Transverse colon (tissue), 4 donors: ENCODE measurements at places on chromosomes 12 and 14.

GRCh38 chr12:7972734-7973456 lies 36.9 kb upstream of the SLC2A3 start:
- peaks cover 17% of the 10 kb centered on the region for H3K27me3 ChIP-seq
- H3K36me3 ChIP-seq: no peaks in the 10 kb centered on the region
- peaks cover 7% of the 10 kb centered on the region for H3K4me1 ChIP-seq
- DNase-seq: no peak
- H3K27ac ChIP-seq: no peak overlapping the region

- peaks cover 56% of the 10 kb centered on the region for H3K4me1 ChIP-seq
- no peak for DNase-seq
- peak overlapping the region; percentile 83 for H3K27ac ChIP-seq
- H3K27me3 ChIP-seq: no peaks in the 10 kb centered on the region
Observed at GRCh38 chr14:91155626-91156089, 41.8 kb downstream of the DGLUCY start.

DNA sequence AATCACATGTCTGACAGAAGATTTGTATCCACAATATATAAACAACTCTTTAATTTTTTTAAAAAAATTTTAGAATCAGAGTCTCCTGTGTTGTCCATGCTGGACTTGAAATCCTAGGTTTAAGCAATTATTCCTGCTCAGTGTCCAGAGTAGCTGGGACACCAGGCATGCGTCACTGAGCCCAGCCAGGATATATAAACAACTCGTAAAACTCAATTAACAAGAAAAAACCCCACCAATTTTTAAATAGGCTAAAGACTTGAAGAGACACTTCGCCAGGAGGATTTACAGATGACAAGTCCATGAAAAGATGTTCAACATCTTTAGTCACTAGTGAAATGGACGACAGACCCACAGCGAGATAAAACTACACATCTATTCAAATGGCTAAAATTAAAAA lies 2.0 kb upstream of the SCN8A start:
- no peak for DNase-seq
- H3K27ac ChIP-seq: no peak overlapping the region
- peaks cover 74% of the 10 kb centered on the region for H3K27me3 ChIP-seq
- H3K4me1 ChIP-seq: peaks cover 13% of the 10 kb centered on the region

- no peaks in the 10 kb centered on the region for H3K27me3 ChIP-seq
- peak; percentile 93 for DNase-seq
- peak within 1 kb of the TSS; percentile 93 for H3K4me3 ChIP-seq
- peaks cover 5% of the 10 kb centered on the region for H3K4me1 ChIP-seq
- H3K27ac ChIP-seq: peak within 1 kb of the TSS; percentile 97
Observed at GRCh38 chr12:50763639-50764285, at the start of gene ATF1. ATF1 (plus strand) TSS chr12:50764101; CDS start chr12:50780146, 16,045 bp downstream.

DNA sequence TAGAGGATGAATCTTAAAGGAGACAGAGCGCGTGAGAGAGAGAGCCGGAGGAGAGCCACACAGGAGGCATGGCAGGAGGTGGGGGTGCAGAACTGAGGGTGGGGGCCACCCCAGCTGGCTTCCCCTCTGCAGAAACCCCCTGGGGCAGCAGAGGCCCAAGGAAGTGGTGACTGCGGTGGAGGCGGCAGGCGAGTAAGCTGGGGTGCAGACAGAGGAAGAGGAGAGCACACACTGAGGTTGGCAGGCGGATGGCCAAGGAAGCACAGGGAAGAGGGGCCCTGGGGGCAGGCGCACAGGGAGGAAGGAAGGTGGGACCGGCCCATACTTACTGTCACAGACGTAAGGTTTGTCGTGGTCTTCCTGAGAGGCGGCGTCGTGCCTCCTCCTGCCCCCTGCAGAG lies 179.8 kb downstream of the DPF3 start:
- no peak overlapping the region for H3K4me3 ChIP-seq
- peak; percentile 24 for DNase-seq

DNA sequence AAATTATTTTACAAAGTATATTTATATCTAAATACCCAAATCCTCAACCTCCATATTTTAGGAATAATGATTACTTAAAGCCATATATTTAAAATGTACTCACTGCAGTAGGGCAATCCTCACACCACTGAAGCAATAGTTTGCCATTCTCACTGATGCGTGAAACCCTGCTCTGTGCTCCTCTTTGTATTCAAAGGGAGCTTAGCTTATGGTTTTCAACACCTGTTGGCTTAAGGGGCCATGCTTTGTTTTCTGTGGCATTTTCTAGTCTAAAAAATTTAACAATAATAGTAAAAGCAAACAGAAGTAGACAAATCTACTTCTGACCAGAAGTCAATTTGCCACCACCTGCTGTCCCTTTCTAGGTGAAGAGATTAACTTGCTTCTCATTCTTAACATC lies 294.6 kb downstream of the FLRT2 start:
- no peaks in the 10 kb centered on the region for H3K4me1 ChIP-seq
- H3K27ac ChIP-seq: no peak overlapping the region
- no peak for DNase-seq
- H3K4me3 ChIP-seq: no peak overlapping the region
- no peaks in the 10 kb centered on the region for H3K27me3 ChIP-seq
- no peaks in the 10 kb centered on the region for H3K36me3 ChIP-seq

GRCh38 chr12:104350211-104351056 lies 46.9 kb downstream of the EID3 start:
- no peaks in the 10 kb centered on the region for H3K4me1 ChIP-seq
- no peak overlapping the region for H3K27ac ChIP-seq
- no peaks in the 10 kb centered on the region for H3K27me3 ChIP-seq
- H3K36me3 ChIP-seq: peaks cover 29% of the 10 kb centered on the region
- DNase-seq: no peak

DNA sequence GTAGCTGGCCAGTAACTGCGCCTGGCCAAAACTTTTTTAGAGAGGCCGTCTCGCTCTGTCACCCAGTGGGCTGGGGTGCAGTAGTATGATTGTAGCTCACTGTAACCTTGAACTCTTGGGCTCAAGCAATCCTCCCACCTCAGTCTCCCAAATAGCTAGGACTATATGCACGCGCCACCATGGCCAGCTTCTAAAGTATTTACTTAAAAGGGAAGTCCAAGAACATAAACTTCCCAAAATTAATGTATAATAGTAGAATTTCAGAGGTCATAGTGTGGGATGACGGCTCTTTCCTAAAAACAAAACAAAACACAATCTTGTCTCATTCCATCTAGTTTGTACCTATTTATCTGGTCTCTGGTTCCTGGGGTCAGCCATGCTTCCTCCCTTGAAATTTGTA lies 42.2 kb upstream of the FOS start:
- peaks cover 3% of the 10 kb centered on the region for H3K4me1 ChIP-seq
- H3K36me3 ChIP-seq: no peaks in the 10 kb centered on the region
- no peak overlapping the region for H3K4me3 ChIP-seq
- DNase-seq: no peak
- peak overlapping the region; percentile 63 for H3K27ac ChIP-seq

DNA sequence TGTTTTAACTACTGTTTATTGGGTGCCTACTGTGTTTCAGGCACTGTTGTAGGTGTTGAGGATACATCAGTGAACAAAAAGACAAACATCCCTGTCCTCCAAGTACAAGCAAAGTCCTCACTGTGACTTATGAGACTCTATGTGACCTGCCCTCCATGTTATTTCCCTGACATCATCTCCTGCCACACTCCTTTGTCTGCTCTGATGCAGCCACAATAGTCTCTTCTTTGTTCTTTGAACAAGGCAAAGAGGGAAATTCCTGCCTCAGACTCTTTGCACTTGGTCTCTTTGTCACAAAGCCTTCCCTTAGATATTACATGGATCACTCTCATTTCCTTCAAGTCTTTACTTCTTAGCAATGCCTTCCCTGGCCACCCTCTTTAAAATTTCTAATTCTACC lies 240.1 kb upstream of the SRRM4 start:
- no peaks in the 10 kb centered on the region for H3K36me3 ChIP-seq
- DNase-seq: no peak
- H3K4me1 ChIP-seq: no peaks in the 10 kb centered on the region
- H3K27ac ChIP-seq: no peak overlapping the region

GRCh38 chr12:1911598-1912575 lies 6.6 kb downstream of the CACNA2D4 start:
- H3K4me3 ChIP-seq: no peak overlapping the region
- no peaks in the 10 kb centered on the region for H3K36me3 ChIP-seq
- H3K4me1 ChIP-seq: no peaks in the 10 kb centered on the region
- peaks cover 3% of the 10 kb centered on the region for H3K27me3 ChIP-seq

DNA sequence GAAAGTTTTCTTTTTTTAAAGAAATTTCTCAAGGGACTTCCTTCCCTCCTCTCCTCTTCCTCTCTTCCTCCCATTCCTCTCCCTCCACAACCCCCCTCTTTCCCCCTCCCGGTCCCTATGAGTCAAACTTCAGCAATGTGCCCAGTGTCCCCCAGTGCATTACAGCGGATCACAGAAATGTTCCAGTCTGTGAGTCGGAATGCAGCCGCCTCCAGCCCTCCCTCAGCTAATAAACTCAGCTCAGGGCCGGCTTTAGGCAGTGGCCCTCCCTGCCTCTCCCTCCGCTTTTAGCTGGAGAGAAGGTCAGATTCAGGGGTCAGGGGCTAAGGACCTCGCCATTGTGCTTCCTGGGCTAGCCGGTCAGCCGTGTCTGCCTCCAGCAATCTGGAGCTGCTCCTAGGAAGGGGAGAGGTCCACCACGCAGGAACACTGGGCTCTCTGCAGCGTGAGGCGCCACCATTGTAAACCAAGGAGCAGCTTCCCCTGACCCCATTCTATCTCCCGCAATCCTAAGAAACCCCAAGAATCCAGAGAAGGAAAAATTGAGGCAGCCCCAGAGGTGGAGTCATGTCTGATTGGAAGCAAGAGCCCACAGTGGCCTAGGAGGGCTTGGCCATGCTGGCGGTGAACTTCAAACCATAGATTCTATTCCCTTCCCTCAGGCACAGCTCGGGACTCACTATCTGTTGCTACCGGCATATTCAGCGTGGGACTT lies 1.1 kb upstream of the HDAC7 start:
- no peaks in the 10 kb centered on the region for H3K27me3 ChIP-seq
- H3K4me3 ChIP-seq: peak overlapping the region; percentile 59
- H3K4me1 ChIP-seq: peaks cover 80% of the 10 kb centered on the region
- peak overlapping the region; percentile 95 for H3K27ac ChIP-seq

DNA sequence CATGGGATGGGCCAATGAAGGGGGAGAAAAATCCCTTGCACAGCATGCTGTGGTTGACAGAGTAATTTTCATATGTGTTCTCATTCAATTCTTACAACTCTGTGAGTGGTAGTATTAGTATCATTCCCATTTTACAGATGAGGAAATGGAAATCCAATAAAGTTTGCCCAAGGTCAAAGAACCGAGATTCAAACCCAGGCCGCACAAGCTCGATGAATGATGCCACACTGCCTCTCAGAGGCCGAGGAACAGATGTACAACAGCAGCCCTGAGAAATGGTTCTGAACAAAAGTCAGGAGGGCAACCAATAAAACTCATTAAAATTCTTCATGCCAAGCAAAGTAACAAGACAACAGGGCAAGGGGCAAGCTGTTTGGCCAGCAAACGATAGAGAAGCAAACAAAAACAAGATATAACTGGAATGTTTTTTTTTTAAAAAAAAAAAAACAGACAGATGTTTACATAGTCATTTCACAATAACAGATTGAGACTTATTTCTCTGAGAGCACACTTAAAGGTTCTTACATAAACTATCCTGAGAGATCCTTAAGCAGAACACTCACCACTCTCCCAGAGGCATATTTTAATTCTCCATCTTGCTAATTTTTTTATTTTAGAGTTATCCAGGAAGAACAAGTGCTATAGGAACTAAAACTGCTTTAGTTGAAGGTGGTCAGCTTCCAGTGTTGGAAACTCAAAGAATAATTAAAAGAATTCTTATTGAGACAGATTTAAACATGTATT lies 85.8 kb downstream of the EXOC5 start:
- no peak for DNase-seq
- H3K36me3 ChIP-seq: no peaks in the 10 kb centered on the region
- peaks cover 5% of the 10 kb centered on the region for H3K27me3 ChIP-seq
- H3K4me1 ChIP-seq: no peaks in the 10 kb centered on the region
- H3K27ac ChIP-seq: no peak overlapping the region
- H3K4me3 ChIP-seq: no peak overlapping the region

DNA sequence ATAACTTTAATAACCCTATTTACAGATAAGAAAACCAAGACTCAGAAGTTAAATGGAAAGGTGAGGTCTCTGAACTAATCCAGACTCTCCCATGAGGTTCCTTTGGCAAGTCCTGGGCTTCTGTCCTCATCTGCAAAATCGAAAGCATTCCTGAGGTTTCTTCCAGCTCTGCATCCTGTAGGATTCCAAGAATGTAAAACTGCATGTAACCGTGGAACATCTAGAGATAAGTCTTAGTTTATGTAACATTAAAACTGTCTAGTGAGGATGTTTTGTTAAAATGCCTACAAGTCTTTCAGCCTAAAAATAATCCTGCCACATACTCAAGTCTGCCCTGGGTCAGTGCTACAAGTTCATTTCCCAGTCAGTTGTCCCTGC lies 7.3 kb upstream of the ITFG2 start:
- H3K4me1 ChIP-seq: no peaks in the 10 kb centered on the region
- no peak overlapping the region for H3K27ac ChIP-seq
- H3K4me3 ChIP-seq: no peak overlapping the region
- no peak for DNase-seq
- no peaks in the 10 kb centered on the region for H3K36me3 ChIP-seq
- H3K27me3 ChIP-seq: no peaks in the 10 kb centered on the region

- H3K36me3 ChIP-seq: no peaks in the 10 kb centered on the region
- peaks cover 8% of the 10 kb centered on the region for H3K4me1 ChIP-seq
- H3K27me3 ChIP-seq: no peaks in the 10 kb centered on the region
- H3K27ac ChIP-seq: no peak overlapping the region
Observed at GRCh38 chr12:57370696-57371095, 60.1 kb downstream of the R3HDM2 start.

GRCh38 chr14:36756226-36756625 lies 94.6 kb downstream of the PAX9 start:
- DNase-seq: no peak
- no peak overlapping the region for H3K27ac ChIP-seq
- no peak overlapping the region for H3K4me3 ChIP-seq
- no peaks in the 10 kb centered on the region for H3K27me3 ChIP-seq
- no peaks in the 10 kb centered on the region for H3K36me3 ChIP-seq
- H3K4me1 ChIP-seq: no peaks in the 10 kb centered on the region
